ENCODE measurements at places on chromosomes 7 and 10.

DNA sequence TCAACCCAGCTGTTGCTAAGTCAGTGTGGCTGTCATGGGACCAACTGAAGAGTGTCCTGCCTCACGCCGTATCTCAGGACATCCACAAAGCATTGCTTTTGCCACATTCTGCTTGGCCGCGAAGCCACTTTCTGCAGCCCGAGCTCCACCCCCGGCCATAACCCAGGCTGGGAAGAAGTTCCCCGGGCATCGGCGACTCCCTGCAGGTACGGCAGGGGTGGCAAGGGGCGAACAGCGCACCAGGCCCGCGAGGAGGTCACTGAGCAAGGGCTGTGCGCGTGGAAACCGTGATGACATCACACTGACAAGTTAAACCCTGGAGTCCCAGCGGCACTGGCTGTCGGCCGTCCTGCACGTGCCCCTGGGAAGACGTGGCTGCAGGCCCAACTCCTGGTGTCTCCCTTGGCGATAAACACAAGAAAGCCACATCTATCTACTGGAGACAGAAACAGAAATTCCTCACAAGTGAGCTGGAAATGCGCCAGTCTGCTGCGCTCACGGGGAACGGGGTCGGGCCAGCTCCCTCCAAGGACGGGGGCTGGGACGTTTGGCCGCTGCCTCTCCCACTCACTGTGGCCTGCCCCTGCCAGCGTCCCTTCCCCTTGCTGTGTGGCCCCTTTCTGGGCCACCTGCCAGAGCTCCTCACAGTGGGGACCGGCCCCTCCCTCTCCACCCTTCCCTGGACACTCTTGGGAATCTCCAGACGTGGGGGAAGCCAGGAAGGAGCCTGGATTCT, 326.3 kb downstream of the DNAJB6 start:
- no peak for DNase-seq

- no peak for DNase-seq
Observed at GRCh38 chr10:92690211-92690914, 608 bp downstream of the HHEX start.

- no peak for DNase-seq
Observed at GRCh38 chr7:93943816-93944540, 22.4 kb downstream of the GNG11 start.

DNA sequence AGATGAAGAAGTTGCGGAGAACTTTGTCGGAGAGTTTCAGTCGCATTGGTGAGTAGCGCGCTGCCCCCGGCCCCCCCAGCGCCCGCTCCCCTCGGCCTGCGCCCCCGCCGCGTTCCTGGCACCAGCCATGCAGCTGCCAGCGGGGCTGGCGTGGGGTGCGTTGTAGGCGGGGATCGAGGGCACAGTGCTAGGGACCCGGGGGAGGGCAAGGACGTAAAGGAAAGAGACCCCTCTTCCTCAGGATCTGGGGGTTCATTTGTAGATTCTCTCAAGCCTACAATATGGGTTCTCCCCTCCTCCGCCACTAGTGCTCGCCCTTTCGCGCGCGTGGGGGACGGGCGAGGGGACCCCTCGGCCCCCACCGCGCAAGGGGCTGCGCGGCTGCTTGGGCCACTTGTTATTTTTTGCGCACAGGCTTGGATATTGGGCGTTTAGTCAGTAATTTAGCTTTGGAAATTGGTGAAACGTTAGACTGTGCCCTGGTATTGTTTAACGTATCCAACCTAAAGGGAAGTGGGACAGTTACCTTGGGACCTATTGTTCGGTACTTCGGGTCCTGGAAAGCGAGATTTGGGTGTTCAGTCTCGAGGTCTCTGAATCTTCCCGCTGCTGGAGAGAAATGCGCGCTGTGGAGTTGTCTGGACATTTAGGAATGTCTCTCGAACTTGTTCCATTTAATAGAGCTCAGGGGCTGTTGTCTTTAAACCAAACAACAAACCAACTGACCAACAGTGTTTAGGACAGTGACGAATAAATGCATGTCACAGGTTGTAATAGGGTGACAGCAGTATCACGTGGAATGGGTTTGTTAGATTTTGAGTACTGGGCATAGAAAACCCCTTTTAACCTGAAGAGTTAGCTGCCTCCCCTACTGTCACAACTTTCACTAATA, 796 bp downstream of the CDK14 start:
- no peak for DNase-seq

DNA sequence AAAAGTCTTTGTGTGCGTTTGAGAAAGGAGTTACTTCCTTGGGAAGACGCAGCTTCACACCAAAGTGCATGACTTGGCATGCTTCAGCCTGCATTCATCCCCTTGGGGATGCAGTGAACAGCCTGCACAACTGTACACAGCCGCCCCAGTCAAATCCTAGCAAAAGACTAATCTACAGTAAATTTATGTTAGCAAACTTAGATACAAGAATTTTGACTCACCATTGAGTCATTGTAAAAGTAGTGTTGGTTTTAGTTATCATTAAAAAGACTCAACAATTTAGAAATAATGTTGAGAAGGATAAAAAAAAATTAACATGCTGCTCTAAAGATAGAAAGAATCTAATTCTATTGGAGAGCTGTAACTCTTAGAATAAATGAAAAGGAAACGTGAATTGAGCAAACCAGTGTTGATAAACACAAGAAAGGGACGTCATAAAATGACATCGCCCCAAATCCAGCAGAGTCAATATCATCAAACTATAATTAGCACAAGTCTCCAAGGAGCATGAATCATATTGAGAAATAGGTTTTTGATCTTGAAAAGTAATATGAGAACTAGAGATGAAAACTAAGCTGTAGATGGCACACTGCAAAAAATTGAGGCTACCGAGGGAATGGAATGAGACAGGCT, 11.9 kb upstream of the OPTN start:
- DNase-seq: no peak

DNA sequence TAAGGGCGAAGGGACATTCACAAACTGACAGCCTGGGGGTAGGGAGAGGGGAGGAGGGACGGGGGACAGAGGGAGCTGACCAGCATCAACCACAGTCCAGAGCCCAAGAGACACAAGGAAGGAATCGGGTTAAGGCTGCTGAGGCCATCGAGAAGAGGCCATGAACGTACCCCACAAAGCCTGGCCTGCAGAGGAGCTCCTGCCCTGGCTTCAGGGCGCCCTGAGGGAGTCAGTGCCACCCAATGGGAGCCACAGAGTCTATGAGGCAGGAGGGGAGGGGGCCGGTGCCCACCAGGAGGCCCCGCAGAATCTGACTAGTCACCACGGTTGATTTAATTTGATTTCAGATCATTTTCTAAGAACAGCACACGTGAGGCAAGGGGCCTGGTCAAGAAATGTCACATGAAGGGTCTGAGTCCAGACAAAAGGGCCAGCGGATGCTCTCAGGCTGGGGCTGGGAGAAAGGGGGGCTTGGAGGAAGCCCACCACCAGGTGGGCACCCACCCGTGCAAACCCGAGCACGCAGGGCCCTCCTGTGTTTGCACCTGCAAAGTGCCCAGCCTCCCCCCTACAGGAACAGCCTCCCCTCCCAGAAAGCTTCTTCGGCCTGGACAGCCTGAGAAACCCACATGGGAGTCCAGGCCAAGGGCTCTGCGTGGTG, 40.4 kb downstream of the CAMK2B start:
- DNase-seq: no peak

DNA sequence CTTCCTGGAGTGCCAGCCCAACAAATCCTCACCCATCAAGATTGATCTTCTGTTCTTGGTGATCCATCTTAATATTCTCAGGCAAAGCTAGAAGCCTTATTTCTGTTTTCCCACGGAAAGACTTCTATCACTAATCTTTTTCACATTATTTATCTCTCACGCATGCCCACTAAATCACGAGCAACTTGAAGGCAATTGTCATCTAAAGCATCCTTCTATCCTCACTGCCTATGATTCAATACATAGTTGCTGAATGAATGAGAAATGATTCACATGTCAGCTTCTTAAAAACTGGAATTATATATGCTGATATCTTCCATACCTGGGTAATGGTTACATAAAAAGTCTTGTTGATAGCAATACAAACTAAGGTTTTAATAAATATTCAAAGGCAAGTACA, 12.6 kb upstream of the COL1A2 start:
- no peak for DNase-seq

Measured in head of caudate nucleus (tissue), 42 donors.